Esophagus mucosa (tissue), 1 donor: ENCODE measurements at places on chromosomes 11 and 22.

DNA sequence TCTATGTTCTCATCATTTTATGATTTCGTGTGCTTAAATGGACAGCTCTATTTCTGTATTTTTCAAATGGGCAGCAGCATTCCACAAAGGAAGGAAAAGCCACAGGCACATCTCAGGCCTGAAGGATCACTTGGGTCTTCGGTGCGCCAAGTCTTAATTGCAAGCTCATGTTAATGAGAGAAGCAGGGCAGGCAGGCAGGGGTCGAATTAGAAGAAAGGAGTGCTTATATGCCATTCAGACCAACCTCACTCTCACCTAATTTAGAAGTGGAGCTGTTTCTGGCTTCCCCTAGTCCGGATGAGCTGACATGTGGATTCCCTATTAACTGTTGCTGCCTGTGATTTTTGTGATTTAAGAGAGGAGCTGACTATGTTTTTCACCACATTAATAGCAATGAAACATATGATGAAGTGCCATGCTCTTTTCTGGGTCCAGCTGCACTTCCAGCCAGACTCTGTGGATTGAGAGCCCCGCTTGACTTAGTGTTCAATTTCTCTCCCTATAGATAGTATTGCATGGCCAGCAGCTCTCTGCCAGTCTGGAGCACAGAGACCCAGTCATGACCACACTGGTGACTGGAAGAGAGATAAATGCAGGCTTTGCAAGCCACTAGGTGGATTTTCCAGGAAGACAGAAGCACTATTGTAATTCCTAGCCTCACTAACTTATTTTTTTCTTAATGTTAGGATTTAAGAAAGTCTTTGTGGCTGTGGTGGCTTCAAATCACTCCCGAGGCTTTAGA is 373.9 kb upstream of the FAT3 start:
- ATAC-seq, result no peak

DNA sequence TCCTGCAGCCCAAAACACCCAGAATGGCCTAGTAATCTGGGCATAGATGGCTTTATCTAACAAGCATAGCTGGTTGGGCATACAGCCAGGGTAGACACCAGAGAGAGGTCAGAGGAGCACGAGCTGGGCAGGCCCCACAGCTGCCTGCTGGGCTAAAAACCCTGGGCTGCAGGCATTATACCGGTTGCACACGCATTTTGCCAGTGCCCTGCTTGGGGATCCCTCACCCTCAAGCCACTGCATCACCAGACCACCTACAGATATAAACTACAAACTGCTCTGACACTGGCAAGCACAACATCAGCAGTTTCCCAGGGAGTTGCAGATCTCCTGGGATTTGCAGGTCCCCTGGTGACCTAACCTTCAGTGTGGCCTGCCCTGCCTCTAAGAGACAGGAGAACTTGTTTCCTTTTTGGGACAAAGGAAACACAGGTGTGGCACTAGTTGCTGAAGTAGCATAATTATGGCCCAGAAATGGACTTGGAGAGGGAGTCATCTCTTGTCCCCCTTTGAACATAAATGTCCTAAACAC is 79.1 kb upstream of the SC5D start:
- no peak for ATAC-seq

DNA sequence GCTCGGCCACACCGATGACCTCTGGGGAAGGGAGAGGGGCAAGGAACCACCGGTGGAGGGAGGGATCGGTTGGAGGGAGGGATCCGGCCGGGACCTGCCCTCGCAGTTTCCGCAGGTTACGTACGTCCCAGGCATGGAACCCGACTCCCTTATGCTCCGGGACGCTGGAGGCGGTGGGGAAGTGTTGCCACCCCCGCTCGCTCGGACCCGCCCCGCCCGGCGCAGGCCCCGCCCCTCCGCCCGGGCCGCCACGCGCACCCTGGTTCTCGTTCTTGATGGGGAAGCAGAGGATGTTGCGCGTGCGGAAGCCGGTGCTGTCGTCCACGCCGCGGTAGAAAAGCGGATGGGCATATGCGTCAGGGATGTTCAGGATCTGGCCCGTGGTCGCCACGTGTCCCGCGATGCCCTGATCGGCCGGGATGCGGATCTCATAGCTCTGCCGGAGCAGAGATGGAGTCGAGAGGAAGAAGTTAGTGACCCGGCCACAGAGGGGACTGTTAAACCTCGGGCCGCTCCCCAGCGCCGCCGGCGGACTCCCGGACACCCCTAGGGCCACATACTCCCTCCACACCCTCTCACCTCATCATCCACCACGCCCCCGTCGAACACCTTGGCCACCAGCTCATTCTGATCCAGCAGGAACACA is 89.8 kb downstream of the PDE2A start:
- peak; percentile 12 for ATAC-seq

GRCh38 chr11:134727204-134727603 is 315.2 kb upstream of the B3GAT1 start:
- no peak for ATAC-seq

- ATAC-seq, result peak; percentile 7
Observed at GRCh38 chr11:67442504-67443404, 522 bp downstream of the CORO1B start.

GRCh38 chr11:29173660-29174062 is 843.2 kb downstream of the KCNA4 start:
- no peak for ATAC-seq

- peak; percentile 49 for ATAC-seq
Observed at GRCh38 chr11:2945031-2945756, 16.0 kb upstream of the PHLDA2 start.

- ATAC-seq, result no peak
Observed at GRCh38 chr22:42856179-42856864, 751 bp downstream of the ARFGAP3 start.

DNA sequence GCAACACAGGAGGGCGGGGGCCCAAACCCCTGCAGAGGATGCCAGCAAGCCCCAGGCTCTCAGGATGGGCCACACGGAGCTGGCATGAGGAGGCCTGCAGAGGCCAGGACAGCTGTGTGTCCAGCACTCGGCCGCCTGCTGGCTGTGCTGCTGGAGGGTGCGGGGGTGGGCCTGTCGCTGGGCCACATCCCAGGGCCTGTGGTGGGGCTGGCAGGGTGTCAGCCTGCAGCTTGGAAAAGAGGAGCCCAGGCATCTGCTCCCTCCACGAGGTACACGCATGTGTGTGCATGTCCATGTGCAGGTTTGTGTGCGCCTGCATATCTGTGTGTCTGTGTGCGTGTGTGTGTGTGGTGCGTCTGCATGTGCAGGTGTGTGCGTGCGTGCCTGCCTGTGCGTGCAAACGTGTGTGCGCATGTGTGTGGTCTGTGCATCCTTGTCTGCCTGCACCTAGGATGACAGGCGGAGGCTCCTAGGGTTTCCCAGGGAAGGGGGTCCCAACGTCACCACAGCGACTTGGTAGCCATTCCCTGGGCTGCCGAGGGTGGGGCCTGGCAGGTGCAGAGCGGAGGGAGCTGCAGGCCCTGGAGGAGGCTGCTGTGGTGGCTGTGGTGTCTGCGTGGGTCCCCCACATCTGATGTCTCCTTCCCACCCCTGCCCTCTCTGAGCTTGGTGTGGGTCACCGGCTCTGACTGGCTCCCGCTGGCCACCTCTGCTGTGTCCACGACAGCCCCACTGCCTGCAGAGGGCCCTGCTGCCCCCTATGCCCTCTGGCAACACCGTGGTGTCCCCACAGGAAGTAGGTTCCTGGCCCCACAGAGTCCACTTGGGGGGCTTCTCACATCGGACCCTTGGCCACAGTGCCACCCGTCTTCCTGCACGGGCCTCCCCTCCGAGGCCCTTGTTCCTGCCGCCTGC is 17.1 kb downstream of the BRSK2 start:
- ATAC-seq, result no peak

GRCh38 chr11:62430425-62430824 is 11.6 kb downstream of the SCGB1A1 start:
- ATAC-seq, result no peak

- no peak for ATAC-seq
Observed at GRCh38 chr22:45870011-45870410, 107.0 kb downstream of the WNT7B start.

DNA sequence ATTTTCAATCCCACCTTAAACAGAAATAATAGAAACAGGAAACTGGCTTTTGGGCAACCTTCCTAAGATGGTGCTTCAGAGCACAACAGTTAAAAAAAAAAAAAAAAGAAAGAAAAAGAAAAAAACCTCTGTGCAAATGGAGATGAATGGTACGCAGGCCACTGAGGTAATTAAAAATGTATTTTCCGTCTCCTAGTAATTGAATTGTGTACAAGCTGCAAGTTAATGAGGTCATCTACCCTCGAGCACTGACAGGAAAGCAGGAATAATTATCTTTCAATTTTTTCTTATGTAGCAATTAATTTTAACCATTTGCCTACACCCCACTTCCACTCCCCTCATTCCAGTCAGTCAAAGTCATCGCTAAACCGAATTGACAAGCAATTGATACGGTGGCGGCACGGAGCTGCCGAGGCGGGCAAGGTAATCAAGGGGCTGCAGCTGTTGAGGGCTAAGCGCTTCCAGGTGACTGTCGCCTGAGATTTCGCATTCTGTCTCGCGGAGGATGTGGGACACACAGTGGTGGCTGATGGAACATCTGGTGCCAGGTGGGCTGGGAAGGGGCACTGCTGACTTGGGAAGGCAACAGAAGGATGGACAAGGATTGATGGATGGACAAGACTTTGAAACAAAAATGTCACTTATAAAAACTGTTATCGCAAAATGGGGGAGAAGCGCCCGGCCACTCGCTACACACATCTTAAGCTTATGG is 109.4 kb downstream of the RCN1 start:
- no peak for ATAC-seq

DNA sequence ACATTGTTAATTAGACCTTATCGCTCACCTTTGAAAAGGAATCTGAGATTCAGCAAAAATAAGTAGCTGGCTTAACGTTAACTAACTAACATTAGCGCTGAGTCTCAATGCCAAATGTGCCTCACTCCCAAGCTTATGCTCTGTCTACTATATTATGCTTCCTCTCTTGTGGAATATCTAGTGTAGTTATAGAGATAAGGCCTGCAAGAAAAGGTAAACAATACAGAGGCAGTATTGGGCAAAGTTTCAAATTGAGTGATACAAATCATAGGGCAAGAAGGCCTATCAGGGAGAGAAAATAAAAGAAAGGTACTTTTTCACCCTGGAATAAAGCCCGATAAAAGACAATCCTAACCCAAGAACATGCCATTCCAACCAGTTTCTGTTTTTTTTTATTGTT is 61.6 kb upstream of the SLC17A6 start:
- no peak for ATAC-seq

DNA sequence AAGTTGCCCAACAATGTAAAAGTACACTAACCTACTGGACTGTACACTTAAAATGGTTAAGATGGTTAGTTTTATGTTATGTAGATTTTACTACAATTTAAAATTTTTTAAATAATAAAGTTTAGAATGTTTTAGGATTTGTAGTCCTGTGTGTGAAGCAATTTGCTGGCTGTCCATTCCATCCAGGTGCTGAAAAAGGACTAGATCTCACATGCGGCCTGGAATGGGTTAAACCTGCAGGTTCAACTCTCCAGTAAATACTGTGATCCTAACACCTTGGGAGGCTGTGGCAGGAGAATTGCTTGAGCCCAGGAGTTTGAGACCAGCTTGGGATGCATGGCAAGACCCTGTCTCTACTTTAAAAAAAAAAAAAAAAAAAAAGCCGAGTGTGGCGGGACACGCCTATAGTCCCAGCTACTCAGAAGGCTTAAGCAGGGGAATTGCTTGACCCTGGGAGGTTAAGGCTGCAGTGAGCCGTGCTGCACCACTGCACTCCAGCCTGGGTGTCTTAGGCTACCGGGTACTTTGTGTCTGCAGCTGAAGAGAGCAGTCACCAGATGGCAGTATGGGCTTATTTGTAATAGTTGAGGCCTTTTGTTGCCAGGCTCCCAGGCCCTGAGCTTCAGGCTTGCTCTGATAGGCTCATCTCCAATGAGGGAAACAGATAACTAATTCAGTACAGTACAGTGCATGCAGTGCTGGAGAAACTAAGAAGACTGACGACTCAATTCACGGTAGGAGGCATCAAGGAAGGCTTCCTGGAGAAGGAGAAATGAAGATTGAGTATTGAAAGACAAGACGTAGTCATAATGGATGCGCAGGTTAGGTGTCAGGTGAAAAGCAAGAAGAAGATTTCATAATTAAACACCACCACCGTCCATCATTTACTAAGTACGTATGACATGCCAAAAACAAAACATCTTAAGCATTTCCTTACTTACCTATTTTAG is 64.7 kb upstream of the ASPHD2 start:
- peak; percentile 82 for ATAC-seq

- ATAC-seq, result no peak
Observed at GRCh38 chr22:27577574-27577969, 224.0 kb downstream of the MN1 start.

DNA sequence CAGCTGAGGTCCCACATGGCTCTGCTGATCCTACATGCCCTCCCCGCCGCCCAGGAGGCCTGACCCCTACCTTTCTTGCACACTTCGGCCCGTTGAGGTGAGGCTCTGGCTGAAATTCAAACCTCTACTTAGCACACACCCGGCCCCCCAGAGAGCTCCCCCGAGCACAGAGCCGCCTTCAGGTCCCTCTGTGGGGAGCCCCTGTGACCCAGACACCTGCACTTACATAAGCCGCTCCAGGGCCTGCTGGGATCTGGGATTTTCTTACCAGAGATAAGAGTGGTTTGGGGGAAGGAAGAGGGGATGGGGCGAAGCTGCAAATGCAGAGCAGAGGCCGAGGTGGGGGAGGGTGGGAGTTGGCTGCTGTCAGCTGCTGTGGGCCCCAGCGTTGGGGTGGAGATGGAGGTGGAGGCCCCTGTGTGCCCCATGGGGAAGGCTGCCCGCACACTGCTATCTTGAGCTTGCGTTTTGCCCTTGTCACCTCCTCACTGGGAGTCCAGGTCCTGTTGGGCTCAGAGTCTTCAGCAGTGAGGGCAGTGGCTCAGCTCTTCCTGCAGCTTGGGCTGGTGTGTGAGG is 30.6 kb downstream of the CAPN1 start:
- no peak for ATAC-seq

DNA sequence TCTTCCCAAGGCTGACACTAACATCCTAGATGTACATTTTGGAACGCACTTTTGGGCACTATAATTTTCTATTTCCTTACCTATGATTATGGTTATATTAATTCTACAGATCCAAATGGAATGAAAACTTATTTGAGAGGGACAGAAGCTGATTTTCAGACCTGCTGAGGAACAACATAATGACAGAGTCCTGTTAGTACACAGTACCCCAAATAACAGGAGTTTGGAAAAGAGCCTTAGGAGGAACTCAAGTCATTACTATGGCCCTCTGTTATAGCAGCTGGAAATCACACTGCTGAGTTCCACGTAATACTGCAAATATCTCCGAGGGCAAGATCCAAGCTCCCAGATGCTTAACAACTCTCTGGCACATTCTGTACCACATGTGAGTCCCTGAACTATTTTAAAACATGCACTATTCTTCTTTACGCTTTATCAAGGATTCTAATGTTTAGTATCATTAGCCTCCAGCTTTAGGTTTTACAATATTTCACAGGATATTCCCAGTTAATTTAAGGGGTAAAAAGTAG is 1027.7 kb upstream of the CCDC90B start:
- ATAC-seq, result no peak
